ENCODE measurements at places on chromosomes 7 and 10. TPM values are rescaled to one million over a fixed set of nuclear protein-coding genes. Genes with fewer than 3 reads are reported as not detected.

DNA sequence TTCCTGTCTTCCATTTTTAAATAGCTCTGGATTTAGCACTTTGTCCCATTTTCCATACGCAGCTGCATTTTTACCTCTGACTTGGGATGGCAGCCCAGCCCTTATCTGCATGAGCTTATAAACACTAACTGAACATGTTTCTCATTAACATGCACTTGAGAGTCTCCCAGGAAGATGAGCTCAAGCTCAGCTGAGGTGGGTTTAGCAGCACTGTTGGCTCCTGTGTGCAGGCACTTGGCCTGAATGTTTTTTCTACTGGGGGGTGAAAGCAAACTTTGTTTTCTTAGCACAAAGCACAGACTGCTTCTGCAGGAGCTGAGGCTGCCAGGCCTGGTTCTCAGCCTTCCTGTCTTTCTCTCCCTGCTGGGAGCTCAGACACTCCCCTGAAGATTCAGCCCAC is 1093.6 kb upstream of the AUTS2 start:
- H3K27me3 ChIP-seq, result peaks cover 5% of the 10 kb centered on the region
- no peak overlapping the region for H3K4me3 ChIP-seq
- DNase-seq, result no peak
- H3K4me1 ChIP-seq, result no peaks in the 10 kb centered on the region

The BTBD16 gene
- total RNA-seq, result 0.85 TPM

The CHAT gene
- total RNA-seq, result not detected

GRCh38 chr7:50502947-50503346 is 52.8 kb upstream of the FIGNL1 start:
- no peak overlapping the region for H3K4me3 ChIP-seq
- no peaks in the 10 kb centered on the region for H3K27me3 ChIP-seq
- peaks cover 15% of the 10 kb centered on the region for H3K4me1 ChIP-seq

The FAM13C gene
- 6.0 TPM for total RNA-seq

The SFTPA2 gene
- not detected for total RNA-seq

GRCh38 chr10:42690449-42691360 is 52.3 kb upstream of the ZNF33B start:
- H3K27ac ChIP-seq, result no peak overlapping the region
- no peaks in the 10 kb centered on the region for H3K36me3 ChIP-seq
- no peaks in the 10 kb centered on the region for H3K4me1 ChIP-seq

The C10orf105 gene
- not detected for total RNA-seq

GRCh38 chr7:137316648-137317353 is 26.7 kb downstream of the PTN start:
- H3K27me3 ChIP-seq, result no peaks in the 10 kb centered on the region
- no peak for DNase-seq
- H3K4me3 ChIP-seq, result no peak overlapping the region
- H3K27ac ChIP-seq, result no peak overlapping the region
- no peaks in the 10 kb centered on the region for H3K36me3 ChIP-seq
- no peaks in the 10 kb centered on the region for H3K4me1 ChIP-seq

- no peaks in the 10 kb centered on the region for H3K36me3 ChIP-seq
- no peak overlapping the region for H3K4me3 ChIP-seq
- no peak overlapping the region for H3K27ac ChIP-seq
- no peaks in the 10 kb centered on the region for H3K27me3 ChIP-seq
- no peak for DNase-seq
These were observed 46.9 kb upstream of the WIPI2 start for GRCh38 chr7:5143106-5143505.

- H3K4me3 ChIP-seq, result no peak overlapping the region
- peaks cover 5% of the 10 kb centered on the region for H3K36me3 ChIP-seq
- peaks cover 52% of the 10 kb centered on the region for H3K4me1 ChIP-seq
- DNase-seq, result no peak
These were observed 212.1 kb upstream of the KLF14 start for GRCh38 chr7:130946114-130946513.

The SPDYE8 gene
- total RNA-seq, result not detected

GRCh38 chr7:101168412-101169049 is 3.2 kb upstream of the VGF start:
- DNase-seq, result no peak
- peaks cover 100% of the 10 kb centered on the region for H3K27me3 ChIP-seq
- no peak overlapping the region for H3K27ac ChIP-seq
- H3K36me3 ChIP-seq, result no peaks in the 10 kb centered on the region
- H3K4me3 ChIP-seq, result no peak overlapping the region

GRCh38 chr7:157916946-157917640 is 580.3 kb downstream of the DNAJB6 start:
- no peaks in the 10 kb centered on the region for H3K4me1 ChIP-seq
- peak; percentile 45 for DNase-seq
- H3K36me3 ChIP-seq, result no peaks in the 10 kb centered on the region
- H3K27ac ChIP-seq, result no peak overlapping the region
- no peaks in the 10 kb centered on the region for H3K27me3 ChIP-seq
